ENCODE measurements at places on chromosomes 2 and 18. TPM values are rescaled to one million over a fixed set of nuclear protein-coding genes. Genes with fewer than 3 reads are reported as not detected.

- DNase-seq: no peak
These were observed 160.6 kb downstream of the MEIS1 start for GRCh38 chr2:66595556-66595955.

GRCh38 chr18:75586130-75586889, 158.8 kb upstream of the SMIM21 start:
- DNase-seq: no peak

DNA sequence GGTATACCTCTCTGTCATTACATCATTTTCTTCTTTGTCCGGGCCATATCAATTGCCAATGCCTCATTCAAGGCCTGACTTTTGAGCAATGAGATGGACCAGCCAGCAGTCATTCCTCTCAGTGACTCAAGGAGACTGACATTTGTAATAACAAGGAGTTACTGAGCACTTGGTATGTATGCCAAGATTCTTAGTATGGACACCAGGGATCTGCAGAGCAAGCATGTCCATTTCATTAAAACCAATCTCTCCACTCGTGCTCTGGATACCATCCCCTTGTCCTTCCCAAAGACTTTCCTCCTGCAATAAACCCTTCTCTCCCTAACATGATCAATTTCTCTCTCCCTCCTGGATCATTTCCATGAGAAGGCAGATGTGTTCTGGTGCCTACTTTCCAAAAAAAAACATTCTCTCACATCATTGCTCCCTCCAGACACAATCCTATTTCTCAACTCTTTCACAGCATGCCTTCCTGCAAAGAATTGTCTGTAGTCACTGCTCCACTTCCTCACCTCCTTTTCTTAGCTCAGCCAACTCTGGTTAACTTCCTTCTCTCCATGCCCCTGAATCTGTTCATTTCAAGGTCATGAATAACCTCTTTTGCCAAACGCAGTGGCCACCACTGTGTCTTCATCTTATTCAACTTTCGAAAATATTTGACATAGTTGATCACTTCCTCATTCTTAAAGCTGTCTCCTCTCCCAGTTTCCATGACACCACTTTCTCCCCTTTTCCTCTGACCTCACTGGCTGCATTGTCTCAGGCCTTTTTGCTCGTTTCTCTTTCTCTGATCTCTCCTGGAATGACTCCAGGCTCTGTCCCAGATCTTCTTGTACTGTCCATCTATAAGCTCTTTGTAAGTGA, 102.8 kb upstream of the CYP1B1 start:
- peak; percentile 90 for DNase-seq

DNA sequence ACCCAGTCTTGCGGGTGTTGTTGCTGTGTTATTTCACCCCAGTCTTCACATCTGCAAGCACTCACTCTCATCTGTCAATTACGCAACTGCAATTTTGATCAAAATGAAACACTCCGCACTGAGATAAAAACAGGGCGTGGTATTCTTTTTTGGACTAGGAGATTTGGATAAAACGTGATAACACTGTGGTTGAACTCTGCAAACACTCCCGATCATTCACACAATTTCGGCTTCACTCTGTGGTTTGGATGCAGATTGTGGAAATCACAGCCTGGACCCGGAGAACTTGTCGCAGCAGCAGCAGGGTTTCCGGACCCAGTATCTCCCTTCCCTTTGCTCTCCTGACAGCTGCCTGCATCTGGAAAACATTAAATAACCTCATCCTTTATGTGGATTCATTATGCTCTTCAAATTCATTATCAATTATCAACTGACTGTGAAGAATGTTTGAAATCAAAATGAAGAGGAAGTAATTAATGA, 49.4 kb upstream of the APCDD1 start:
- peak; percentile 63 for DNase-seq

DNA sequence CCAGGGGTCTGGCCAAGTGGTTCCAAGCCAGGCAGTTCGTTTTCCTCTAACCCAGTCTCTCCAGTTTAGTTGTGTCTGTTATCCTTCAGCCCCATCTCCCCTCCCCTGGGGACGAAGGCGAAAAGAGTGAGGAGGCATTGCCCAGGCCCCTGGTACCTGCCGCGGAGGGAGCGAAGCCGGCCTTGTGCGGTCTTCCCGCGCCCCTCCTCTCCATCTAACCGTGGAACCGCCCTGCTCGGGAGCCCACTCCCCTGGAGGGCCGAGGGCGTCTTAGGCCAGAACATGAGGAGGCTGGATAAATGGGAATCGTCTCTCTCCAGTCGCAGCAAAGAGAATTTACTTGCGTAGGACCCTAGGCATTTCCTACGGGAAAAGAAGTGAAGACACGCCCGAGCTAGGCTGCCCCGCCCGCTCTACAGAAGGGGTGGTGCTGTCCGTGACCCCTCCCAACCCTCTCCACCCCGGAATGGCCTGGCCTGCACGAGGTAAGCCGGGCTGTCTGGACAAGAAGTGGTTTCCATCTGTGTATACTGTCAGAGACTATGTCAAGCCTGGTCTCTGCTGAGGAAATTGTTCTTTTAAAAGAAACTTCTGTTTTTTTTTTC, 156.2 kb downstream of the MIB1 start:
- peak; percentile 13 for DNase-seq

- DNase-seq: no peak
These were observed 15.6 kb upstream of the SNED1 start for GRCh38 chr2:240982821-240983281.

The HMSD gene
- total RNA-seq: 0.09 TPM

DNA sequence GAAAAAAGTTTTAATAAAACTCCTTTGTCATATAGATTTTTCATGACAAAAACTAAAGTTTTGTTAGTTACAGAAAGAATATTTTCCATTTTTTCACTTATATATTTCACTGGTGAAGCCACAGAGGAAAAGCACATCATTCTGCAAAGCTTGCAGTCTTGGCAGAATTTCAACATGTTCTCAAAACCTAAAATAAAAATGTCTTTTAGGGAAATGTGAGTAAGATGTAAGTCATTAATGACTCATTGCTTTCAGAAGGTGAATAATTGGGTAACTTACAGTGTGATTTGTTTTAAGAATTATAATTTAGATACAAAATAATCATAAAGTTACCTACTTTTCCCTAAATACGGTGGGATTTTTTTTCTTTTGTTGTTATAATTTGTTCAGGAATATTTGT, 43.4 kb upstream of the TNFRSF11A start:
- peak; percentile 91 for DNase-seq

The ANKRD30B gene
- total RNA-seq: 2.7 TPM

- no peak for DNase-seq
These were observed 56.3 kb downstream of the SCG2 start for GRCh38 chr2:223545830-223546229.

The TUBB8B gene
- not detected for total RNA-seq

The INHA gene
- 0.18 TPM for total RNA-seq

DNA sequence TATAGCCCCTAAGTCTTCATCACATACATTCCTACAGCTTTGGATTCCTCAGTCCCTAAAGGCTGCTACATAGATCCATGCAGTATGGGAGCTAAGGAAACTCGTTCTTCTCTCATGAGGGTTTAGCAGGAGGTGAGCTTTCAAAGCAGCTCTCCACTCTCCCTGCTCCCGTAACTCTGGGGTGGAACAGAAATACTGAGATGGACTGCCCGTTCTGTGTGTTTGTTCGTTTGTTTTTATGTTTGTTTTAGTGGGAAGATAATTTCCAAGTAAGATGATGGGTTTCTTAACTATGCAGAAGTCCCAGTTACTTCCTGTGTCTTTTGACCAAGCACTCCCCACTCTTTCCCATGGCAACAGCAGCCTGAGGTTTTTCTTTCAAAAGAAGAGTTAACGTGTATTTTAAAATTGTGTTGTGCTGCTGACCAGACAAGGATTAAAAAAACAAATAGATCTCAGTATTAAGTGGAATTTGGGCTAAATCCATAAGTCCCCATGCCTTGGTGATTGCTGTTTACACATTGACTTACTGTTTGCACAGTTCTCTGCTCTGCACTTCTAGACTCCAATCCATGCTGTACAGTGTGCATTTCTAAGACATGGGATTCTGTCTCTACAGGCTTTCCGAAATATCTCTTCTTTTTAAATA, 156.4 kb upstream of the SH3BP4 start:
- no peak for DNase-seq

The ATG16L1 gene
- 53.1 TPM for total RNA-seq

GRCh38 chr2:234166531-234166930, 116.0 kb downstream of the SPP2 start:
- no peak for DNase-seq

- no peak for DNase-seq
These were observed 445.6 kb upstream of the SPRED2 start for GRCh38 chr2:65878011-65878340.

- DNase-seq: no peak
These were observed 58.0 kb downstream of the SRD5A2 start for GRCh38 chr2:31522786-31523185.

GRCh38 chr2:24409171-24409570, 48.8 kb upstream of the ITSN2 start:
- no peak for DNase-seq

- peak; percentile 76 for DNase-seq
These were observed 64.1 kb downstream of the DTNA start for GRCh38 chr18:34773961-34774766.

- DNase-seq: no peak
These were observed 45.6 kb downstream of the GPC1 start for GRCh38 chr2:240480834-240481623.
